ENCODE measurements at places on chromosomes 13 and 19. TPM values are rescaled to one million over a fixed set of nuclear protein-coding genes. Genes with fewer than 3 reads are reported as not detected.

GRCh38 chr13:59677966-59678814 is 485.5 kb downstream of the DIAPH3 start:
- no peaks in the 10 kb centered on the region for H3K36me3 ChIP-seq
- H3K4me3 ChIP-seq = no peak overlapping the region
- DNase-seq = no peak
- no peak overlapping the region for H3K27ac ChIP-seq

SIN3B gene
- 88.5 TPM for total RNA-seq

DNA sequence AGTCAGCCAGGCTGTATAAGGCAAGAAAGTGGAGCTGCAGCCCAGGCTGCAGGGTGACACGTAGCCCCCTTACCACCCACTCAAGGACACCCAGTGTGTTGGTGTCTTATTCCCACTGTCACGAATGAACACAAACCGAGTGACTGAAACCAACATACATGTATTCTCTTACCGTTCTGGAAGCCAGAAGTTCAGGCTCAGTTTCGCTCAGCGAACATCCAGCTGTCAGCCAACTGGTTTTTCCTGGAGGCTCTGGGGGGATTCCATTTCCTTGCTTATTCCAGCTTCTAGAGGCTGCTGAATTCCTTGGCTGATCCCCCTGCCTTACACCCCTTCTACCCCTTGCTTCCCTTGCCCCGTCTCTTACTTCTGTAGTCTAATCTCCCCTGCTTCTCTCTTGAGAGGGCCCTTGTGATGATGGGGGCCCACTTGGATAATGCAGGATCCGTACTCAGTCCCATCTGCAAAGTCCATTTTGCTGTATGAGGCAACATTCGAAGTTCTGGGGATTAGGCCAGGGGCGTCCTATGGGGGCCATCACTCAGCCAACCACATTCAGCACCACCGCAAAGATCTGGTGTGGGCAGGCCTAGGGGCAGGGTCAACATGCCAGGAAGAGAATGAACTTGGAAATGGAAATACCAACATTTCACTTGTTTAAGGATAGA is 47.3 kb upstream of the MTIF3 start:
- H3K27ac ChIP-seq = no peak overlapping the region
- no peaks in the 10 kb centered on the region for H3K4me1 ChIP-seq
- no peaks in the 10 kb centered on the region for H3K36me3 ChIP-seq
- H3K4me3 ChIP-seq = no peak overlapping the region
- no peak for DNase-seq

GRCh38 chr19:12834566-12834943 is at the start of gene RTBDN:
Gene RTBDN, minus strand, starts transcription at chr19:12834579. Its CDS starts 4,600 bp downstream, at chr19:12829979.
- H3K4me1 ChIP-seq = peaks cover 10% of the 10 kb centered on the region
- peak within 1 kb of the TSS; percentile 43 for H3K4me3 ChIP-seq
- H3K27ac ChIP-seq = no peak within 1 kb of the TSS
- H3K36me3 ChIP-seq = no peaks in the 10 kb centered on the region

GRCh38 chr19:18476507-18477041 is 38.6 kb upstream of the ISYNA1 start:
- H3K4me3 ChIP-seq = no peak overlapping the region
- no peaks in the 10 kb centered on the region for H3K36me3 ChIP-seq
- H3K4me1 ChIP-seq = peaks cover 32% of the 10 kb centered on the region
- H3K27ac ChIP-seq = peak overlapping the region; percentile 10

DNA sequence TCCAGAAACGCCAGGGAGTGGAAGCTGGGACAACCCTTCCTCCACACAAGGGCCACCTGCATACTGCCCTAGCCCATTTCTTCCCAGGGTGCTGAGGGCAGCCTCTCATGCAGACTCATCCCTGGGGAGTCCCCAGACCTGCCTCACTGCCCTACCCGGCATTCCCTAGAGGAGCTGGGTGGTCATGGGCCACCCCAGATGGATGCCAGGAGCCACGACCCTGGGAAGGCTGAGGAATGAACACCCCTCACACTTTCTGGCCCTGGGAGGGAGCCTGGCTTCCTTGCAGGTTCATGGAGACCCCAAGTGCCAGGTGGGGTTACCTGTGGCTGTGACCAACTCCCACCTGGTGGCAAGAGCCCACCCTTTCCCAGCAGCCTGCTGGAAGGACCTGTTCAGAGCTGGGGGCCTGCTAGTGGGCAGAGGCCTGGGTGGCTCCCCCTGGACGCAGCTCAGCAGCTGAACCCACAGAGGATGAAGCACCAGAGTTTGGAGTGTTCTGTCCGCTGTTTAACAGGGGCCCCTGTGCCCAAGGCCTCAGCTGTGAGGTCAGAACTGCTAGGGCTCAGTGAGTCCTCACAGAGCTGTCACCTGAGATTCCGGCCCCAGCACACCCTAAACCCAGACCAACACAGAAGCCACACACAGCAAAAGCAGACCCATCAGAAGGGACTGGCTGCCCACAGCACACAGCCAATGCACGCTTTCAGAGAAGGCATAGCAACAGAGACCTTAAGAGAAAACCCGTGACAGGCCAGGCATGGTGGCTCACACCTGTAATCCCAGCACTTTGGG is 6.6 kb downstream of the ACP4 start:
- peaks cover 6% of the 10 kb centered on the region for H3K27me3 ChIP-seq
- H3K36me3 ChIP-seq = no peaks in the 10 kb centered on the region
- H3K4me1 ChIP-seq = no peaks in the 10 kb centered on the region

DNA sequence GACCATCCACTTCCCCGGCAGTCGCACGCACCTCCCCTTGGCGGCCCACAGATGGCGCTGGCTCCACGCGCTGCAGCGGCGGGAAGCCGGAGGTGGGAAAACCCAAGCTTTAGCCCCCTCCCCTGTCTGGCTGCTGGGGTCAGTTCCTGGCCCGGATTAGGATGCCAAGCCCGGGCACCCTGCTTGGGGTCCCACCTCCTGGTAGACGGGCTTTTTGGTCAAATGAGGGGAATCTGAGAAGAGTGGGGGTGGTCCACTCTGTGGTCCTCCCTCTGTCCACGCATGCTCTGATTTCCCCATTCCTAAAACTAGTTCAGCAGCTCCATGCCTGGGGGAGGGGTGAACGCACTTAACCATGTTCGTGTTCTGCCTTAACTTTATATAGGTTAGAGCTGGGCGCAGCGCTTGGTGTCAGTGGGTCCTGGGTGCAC is 8.1 kb upstream of the ADGRE2 start:
- H3K27ac ChIP-seq = no peak overlapping the region
- no peak for DNase-seq
- no peaks in the 10 kb centered on the region for H3K27me3 ChIP-seq

RFPL4A gene
- total RNA-seq = not detected

DNA sequence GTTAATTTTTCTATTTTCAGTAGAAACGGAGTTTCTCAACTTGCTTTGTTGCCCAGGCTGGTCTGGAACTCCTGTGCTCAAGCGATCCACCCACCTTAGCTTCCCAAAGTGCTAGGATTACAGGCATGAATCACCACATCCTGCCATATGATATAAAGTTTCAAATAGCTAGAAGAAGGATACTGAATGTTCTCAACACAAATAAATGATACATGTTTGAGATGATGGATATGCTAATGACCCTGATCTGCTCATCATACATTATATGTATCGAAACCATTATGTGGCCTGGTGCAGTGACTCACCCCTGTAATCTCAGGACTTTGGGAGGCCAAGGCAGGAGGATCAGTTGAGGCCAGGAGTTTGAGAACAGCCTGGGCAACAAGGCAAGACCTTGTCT is 11.5 kb downstream of the CIB3 start:
- no peak for DNase-seq
- H3K36me3 ChIP-seq = no peaks in the 10 kb centered on the region
- H3K4me3 ChIP-seq = no peak overlapping the region
- no peaks in the 10 kb centered on the region for H3K27me3 ChIP-seq
- no peaks in the 10 kb centered on the region for H3K4me1 ChIP-seq
- H3K27ac ChIP-seq = no peak overlapping the region

GRCh38 chr19:36420961-36421748 is 2.7 kb upstream of the ZFP82 start:
- no peak for DNase-seq
- H3K4me3 ChIP-seq = peak overlapping the region; percentile 67
- H3K4me1 ChIP-seq = peaks cover 8% of the 10 kb centered on the region
- H3K27me3 ChIP-seq = no peaks in the 10 kb centered on the region
- H3K36me3 ChIP-seq = no peaks in the 10 kb centered on the region

GRCh38 chr19:2215281-2215751 is 20.8 kb downstream of the PLEKHJ1 start:
- H3K36me3 ChIP-seq = peaks cover 5% of the 10 kb centered on the region
- no peaks in the 10 kb centered on the region for H3K27me3 ChIP-seq
- H3K4me3 ChIP-seq = no peak overlapping the region
- H3K27ac ChIP-seq = no peak overlapping the region
- no peak for DNase-seq

GRCh38 chr19:10587839-10588150 is 683 bp upstream of the AP1M2 start:
- H3K4me3 ChIP-seq = no peak overlapping the region
- no peaks in the 10 kb centered on the region for H3K4me1 ChIP-seq
- H3K27ac ChIP-seq = no peak overlapping the region
- no peaks in the 10 kb centered on the region for H3K36me3 ChIP-seq

DNA sequence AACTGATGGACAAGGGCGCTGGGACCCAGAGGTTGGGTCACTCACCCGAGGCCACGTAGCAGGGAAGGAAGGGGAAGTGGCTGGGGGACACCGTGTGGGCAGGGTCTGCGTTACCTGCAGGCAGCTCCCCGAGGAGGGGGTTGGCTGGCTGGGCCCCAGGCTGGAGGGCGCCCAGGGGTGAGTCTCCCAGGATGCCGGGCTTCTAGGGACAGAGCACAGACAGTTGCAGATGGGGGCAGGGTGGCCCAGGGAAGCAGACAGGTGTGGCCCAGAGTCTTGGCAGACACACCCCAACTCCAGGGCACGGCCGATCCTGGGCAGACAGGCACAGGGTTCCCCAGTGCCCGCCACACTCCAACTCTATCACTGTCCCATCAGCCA is 5.6 kb upstream of the FDX2 start:
- H3K27ac ChIP-seq = no peak overlapping the region
- no peak for DNase-seq
- no peak overlapping the region for H3K4me3 ChIP-seq
- H3K27me3 ChIP-seq = no peaks in the 10 kb centered on the region
- peaks cover 21% of the 10 kb centered on the region for H3K36me3 ChIP-seq
- H3K4me1 ChIP-seq = no peaks in the 10 kb centered on the region

DNA sequence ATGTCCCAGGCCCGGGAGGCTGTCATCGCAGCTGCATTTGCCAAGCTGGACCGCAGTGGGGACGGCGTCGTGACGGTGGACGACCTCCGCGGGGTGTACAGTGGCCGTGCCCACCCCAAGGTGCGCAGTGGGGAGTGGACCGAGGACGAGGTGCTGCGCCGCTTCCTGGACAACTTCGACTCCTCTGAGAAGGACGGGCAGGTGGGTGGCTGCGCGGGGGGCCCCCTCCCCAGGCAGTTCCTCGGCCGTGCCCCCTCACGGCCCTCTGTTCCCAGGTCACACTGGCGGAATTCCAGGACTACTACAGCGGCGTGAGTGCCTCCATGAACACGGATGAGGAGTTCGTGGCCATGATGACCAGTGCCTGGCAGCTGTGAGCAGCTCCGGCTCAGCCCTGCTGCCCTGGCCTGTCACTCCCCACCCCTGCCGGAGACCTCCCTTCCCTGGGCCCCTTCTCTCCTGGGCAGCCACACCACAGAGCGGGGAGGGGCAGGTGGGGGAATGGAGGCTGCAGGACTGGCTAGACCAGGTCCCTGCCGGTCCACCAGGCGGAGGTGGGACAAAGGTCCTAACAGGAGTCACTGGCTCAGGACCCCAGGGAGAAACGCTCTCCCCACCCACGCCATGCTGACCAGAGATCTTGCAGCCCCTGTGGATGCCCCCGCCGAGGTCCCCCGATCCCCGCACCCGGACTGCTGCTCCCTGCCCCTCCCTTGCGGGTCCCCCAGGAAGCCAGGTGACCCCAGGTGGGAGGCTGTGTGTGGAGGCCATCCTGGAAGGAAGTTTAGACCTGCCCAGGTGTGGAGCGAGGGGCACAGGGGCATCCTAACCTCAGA is 1.1 kb downstream of the CAPS start:
- H3K27me3 ChIP-seq = no peaks in the 10 kb centered on the region
- no peak for DNase-seq
- peaks cover 12% of the 10 kb centered on the region for H3K4me1 ChIP-seq
- H3K27ac ChIP-seq = peak overlapping the region; percentile 72
- H3K4me3 ChIP-seq = peak overlapping the region; percentile 44

- no peaks in the 10 kb centered on the region for H3K36me3 ChIP-seq
- no peak for DNase-seq
- H3K27ac ChIP-seq = no peak overlapping the region
- no peaks in the 10 kb centered on the region for H3K4me1 ChIP-seq
Observed at GRCh38 chr13:44778761-44779484, 202.8 kb upstream of the TSC22D1 start.

ACP7 gene
- total RNA-seq = not detected

C19orf81 gene
- total RNA-seq = not detected

RPS28 gene
- total RNA-seq = 789 TPM
